AML-193 (cell line): ENCODE measurements at places on chromosomes 11 and 22.

GRCh38 chr11:102110761-102111010 is 439 bp downstream of the YAP1 start:
- DNase-seq, result no peak

DNA sequence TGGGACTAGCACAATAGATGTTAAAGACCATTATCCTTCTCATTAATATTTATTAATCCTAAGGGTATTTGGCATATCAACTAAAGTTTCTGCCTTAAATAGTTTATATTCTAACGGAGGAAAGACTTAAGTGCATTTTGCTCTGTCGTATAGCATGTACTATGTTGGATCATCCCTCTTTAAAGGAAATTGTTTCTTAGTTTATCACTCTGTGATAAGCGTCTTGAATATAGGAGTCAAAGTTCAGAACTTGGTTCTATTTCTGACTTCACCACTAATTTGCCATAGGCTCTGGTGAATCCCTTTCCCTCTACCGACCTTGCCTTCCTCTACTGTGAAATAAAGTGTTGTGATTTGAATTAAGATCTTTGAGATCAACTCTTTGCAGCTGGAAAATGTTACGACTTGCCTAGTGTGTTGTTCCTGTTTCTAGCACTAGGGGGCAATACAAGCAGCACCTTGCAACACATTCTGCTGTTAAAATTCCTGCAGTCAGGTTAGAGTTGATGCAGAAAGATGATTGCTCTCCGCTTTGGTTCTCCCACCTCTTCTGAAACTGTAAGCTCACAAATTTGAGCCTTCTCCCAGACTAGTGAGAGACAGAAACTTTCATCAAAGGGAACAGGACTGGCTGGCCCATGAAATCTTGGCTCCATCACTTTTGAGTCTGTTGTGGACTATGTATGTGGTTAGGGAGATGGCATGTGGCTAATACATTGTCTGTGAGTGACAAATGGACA is 27.8 kb upstream of the ZNRF3 start:
- DNase-seq, result peak; percentile 23

DNA sequence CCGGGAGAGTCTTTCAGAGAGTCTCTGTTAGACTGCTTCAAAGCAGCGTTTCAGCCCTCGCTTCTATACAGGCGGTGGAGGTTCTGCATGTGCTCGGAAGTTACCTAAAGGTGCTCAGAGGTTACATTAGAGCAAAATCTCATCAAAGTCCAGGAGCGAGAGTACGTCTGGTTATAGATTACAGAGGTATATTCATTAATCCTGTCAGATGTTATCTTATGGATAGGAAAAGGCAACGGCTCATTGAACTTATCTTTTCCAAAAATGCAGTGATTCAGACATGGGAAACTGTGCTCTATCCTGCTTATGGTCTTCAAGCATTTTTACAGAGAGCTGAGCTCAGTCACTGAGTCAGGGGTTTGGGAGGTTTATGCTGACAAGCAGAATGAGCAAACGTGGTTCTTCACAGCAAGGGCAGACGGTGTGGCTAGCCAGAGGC is 9.1 kb upstream of the ZBED5 start:
- no peak for DNase-seq

- DNase-seq, result no peak
Measured at GRCh38 chr11:118223992-118224391, 819 bp downstream of the JAML start.
